Umbilical cord (tissue), 2 donors: ENCODE measurements at places on chromosomes 2 and 18.

GRCh38 chr2:179692043-179692442, 169.4 kb downstream of the ZNF385B start:
- DNase-seq, result no peak

- no peak for DNase-seq
Measured at GRCh38 chr2:105099153-105099552, 61.3 kb downstream of the MRPS9 start.

DNA sequence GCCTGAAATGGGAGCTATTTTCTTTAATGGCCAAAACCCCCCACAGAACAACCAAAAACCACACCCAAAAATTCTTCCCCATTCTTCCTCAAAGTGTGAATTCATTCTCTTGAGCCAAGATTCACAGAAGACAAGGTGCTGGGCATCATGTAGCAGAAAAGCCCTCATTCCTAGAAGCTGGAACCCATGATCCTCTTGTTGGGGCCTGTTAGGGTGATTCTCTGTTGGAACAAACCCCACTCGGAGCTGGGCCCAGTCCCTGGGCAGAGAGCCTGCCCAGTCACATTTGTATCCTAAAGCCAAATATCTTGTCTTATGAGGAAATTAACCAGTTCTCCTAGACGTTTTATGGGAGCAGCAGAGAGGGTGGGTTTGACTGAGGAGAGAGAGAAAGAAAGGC, 22.8 kb upstream of the VPS4B start:
- peak; percentile 35 for DNase-seq

- no peak for DNase-seq
Measured at GRCh38 chr2:233418761-233419546, 64.7 kb downstream of the DGKD start.

- DNase-seq, result no peak
Measured at GRCh38 chr2:49241991-49242390, 87.7 kb upstream of the FSHR start.

DNA sequence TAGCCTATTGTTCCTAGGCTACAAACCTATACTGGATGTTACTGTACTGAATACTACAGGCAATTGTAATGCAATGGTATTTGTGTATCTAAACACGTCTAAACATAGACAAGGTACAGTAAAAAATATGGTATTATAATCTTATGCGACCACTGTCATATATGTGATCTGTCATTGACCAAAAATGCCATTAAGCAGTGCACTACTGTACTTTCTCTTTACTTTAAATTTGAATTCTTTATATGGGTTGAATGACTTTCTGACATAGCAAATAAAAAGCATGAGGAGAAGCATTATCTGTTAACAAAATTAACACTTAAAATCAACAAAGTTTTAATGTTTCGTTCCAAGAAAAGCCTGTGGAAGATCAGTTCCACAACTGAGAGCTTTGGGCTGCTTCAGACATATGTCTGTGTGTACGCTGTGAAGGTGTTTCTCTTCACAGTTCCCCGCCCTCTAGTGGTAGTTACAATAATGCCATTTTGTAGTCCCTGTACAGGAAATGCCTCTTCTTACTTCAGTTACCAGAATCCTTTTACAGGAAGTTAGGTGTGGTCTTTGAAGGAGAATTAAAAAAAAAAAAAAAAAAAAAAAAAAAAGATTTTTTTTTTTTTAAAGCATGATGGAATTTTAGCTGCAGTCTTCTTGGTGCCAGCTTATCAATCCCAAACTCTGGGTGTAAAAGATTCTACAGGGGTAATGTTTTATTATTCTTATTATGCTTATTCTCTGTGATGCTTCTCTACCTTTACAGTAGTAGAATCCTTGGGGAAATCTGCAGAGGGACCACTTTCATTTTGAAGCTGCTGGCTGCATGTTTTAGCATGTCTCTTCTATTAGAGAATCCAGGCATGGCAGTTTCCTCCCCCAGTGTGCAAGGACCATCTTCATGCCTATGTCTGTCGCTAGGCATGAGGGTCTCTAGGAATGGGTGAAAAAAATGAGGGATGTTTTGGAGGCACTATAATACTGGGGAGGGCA, 54.5 kb downstream of the SCN2A start:
- DNase-seq, result peak; percentile 97

- DNase-seq, result no peak
Measured at GRCh38 chr2:102241616-102242305, 54.9 kb downstream of the IL1RL2 start.

DNA sequence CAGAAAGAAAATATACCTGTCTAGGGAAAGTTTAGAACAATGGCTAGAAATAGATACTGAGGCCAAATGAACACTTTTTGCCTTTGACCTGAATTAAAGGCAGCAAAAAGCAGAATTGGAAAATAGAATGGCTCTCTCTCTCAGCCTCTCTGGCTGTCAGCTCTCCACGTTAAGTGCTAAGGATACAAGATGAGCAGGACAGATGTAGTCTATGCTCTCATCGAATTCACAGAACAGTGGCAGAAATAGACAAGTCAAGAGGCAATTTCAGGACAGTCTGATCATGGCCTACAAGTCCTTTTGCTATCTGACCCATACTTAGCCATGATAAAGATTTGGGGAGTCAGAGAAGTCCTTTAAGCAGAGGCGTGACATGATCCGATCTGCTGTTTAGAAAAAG, 120.2 kb upstream of the CREB1 start:
- DNase-seq, result no peak

DNA sequence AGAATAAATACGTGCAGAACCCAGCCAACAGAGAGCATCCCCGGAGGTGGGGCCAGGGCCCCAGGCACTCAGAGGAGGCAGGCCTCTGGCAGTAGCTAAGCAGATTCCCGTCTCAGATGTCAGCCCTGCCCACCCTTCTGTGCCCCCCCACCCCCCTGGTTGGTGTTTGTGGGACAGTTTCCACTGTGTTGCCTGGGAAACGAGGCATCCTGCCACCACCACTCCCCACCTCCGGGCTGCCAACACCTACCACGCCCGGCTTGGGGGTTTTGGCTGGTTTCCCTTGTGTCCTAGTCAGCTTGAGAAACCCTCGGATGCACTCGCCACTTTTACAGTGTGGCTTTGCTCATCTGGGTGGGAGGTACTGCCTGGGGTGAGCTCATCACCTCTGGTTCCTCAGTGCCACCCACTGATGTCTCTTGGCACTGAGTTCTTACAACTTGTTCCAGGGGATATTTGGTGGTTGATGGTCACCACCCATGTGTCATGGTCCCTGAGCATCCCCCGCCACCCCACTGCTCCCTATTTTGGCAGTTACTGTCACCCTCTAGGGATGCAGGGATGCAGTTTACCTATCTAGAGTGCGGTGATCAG, 72.4 kb upstream of the YWHAQ start:
- peak; percentile 82 for DNase-seq

GRCh38 chr2:191478799-191479679, 198.9 kb upstream of the NABP1 start:
- DNase-seq, result peak; percentile 64

DNA sequence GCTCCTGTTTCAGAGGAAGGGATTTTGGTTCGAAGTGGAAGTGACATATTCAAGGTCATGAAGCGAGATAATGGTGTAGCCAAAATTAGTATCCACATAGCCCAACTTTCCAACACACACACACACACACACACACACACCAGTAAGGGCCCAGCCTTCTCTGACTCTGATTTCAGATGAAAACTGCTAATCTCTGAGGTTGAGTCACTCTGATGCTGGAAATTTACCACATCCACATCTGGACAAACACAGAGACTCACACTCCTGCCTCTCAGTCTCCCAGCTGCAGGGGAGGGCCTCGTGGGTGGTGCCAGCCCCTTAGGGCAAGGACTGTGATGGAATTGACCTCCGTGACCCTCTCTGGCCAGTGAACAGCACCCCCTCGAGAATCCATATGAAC, 29.0 kb upstream of the SLC35F6 start:
- DNase-seq, result peak; percentile 90

DNA sequence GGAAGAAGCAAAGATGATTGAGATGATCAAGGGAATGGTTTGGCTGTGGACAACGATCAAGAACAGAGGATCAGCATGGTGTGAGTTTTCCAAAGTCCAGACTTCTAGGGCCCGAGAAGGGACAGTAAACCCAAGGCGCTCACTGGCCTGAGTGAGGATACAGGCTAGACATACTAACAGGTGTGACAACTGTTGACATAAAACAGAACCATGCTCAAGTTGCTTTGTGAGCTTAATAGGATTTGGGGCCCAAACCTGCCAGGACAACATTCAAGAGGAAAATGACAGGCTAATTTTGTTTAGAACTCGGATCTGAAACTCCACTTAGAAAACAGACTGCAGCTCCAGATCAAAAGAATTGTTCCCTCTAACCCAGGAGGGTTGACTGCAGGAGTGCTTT, 68.1 kb upstream of the ACKR3 start:
- DNase-seq, result peak; percentile 45

DNA sequence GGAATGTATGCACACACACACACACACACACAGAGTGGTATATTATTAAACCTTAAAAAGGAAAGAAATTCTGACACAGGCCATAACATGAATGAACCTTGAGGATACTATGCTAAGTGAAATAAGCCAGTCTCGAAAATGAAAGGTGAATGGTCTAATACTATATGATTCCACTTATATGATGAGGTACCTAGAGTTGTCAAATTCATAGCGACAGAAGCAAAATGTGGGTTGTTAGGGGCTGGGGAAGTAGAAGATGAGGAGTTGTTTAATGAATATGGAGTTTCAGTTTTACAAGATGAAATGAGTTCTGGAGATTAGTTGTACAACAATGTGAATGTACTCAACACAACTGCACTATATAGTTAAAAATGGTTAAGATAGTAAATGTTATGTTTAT, 118.1 kb downstream of the ABCA12 start:
- no peak for DNase-seq

DNA sequence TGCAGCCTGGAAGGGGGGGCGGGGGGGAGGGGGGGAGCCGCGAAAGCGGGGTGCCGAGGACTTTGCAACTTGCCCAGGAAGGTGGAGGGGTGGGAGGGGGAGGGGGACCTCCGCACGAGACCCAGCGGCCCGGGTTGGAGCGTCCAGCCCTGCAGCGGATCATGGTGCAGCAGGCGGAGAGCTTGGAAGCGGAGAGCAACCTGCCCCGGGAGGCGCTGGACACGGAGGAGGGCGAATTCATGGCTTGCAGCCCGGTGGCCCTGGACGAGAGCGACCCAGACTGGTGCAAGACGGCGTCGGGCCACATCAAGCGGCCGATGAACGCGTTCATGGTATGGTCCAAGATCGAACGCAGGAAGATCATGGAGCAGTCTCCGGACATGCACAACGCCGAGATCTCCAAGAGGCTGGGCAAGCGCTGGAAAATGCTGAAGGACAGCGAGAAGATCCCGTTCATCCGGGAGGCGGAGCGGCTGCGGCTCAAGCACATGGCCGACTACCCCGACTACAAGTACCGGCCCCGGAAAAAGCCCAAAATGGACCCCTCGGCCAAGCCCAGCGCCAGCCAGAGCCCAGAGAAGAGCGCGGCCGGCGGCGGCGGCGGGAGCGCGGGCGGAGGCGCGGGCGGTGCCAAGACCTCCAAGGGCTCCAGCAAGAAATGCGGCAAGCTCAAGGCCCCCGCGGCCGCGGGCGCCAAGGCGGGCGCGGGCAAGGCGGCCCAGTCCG, 540 bp downstream of the SOX11 start:
- peak; percentile 55 for DNase-seq

GRCh38 chr2:81355436-81355835, 1050.9 kb upstream of the LRRTM1 start:
- DNase-seq, result no peak

GRCh38 chr18:63299837-63300745, 19.5 kb downstream of the BCL2 start:
- peak; percentile 72 for DNase-seq

DNA sequence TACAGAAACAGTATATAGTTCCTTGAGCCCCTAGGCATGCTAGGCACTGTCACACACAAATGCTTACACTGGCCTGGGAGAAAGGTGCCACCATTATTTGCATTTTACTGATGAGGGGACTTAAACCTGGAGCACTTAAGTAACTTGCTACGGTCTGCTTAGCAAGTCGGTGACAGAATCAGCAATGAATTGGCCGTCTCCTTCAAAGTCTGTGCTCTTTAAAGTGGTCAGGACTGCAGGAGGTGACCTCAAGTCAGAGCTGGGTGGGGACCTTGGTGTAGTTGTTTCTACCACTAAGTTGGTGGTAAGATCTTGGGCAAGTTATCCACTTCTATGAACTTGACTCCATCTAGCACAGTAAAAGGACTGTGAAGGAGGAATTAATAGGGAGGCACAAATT, 34.8 kb downstream of the PTPRM start:
- no peak for DNase-seq

GRCh38 chr2:165757906-165758675, 36.0 kb downstream of the GALNT3 start:
- DNase-seq, result peak; percentile 22

- no peak for DNase-seq
Measured at GRCh38 chr18:38198526-38198925, 632.9 kb upstream of the CELF4 start.

DNA sequence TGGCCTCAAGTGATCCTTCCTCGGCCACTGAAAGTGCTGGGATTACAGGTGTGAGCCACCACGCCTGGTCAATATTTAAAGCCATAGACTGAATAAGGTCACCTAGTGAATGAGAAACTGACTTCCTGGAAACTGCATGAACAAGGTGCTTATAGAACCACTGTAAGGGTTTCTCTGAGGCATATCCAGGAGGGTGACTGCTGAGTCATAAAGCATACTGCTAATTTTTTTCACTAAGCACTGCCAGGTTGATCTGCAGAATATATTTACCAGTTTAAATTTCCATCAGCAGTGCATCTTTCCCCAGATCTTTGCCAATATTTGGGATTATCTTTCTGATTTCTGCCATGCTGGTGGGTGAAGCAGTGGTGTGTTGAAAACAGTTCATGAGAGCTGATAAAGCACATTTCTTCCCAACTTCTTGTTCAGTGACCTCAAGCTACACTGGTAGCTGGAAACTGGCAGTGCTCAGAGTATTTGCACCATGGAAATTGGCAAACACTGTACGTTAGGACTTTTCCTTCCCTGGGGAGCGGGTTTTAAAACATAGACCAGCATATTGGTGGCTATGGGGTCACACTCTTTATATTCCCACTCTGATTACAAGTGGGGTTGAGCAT, 4.2 kb upstream of the CLIP4 start:
- DNase-seq, result no peak

GRCh38 chr2:204842661-204843485, 297.6 kb downstream of the PARD3B start:
- DNase-seq, result peak; percentile 92

- no peak for DNase-seq
Measured at GRCh38 chr18:68555879-68556301, 159.0 kb downstream of the TMX3 start.

GRCh38 chr2:230875347-230876315, 10.9 kb downstream of the ITM2C start:
- no peak for DNase-seq
